ENCODE measurements at places on chromosomes 2 and 18.
A peak's percentile ranks its signal among the peaks of the same experiment; 100 is the strongest.

DNA sequence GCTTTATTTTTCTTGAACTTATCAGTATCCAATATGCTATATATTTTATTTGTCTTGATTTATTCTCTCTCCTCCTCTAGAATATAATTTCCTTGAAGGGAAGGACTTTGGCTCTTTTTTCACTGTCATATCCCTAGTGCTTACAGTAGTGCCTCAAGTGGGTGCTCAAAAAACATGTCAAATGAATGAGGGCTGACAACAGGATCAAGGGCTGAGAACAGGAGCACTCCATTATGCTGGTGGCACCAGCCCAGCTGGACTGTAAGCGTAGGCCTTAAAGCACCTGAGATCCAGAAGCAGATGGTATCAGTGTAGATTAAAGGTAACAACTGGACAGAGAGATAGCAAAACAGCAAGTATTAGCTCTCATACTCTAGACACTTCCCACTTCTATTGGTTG lies 46.3 kb downstream of the PMS1 start:
- DNase-seq: no peak

DNA sequence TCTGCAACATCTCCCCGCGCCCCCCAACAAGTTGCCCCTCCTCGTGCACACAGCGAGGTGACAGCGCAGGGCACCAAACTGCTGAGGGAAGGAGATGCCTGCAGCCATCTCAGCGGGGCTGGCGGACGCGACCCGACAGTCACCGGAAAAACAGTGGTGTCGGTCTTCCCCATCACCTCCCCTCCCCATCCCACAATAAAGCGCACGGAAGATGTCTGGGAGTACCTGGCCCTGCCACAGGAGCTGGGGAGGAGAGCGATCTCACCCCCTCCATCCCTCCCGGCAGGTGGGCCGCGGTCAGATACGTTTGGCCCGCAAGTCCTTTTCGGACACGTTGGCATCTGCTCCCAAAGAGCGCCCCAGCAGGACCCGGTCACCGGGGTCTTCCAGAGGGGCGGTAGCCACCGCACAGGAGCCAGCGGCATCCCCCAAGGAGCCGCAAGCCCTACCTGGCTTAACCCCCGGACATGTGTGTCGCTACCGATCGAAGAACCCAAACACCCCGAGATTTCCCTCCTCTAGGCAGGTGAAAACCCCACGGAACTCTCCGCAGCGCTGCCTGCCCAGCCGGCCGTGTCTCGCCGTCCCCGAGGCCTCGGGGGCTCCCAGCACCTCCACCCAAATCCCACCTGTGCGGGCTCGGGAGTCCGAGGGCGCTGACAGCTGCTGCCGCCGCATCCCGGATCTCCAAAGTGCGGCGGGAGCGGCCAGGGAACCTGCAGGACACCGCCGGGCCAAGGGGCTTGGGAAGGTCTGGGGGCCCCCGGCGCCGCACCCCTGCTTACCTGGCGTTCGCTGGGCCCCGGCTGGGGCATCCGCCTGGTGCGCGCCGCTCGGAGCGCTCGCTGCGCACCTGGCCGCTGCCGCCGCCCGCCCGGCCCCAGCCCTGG lies 657 bp downstream of the ATP8B1 start:
- no peak for DNase-seq

- DNase-seq: no peak
Observed at GRCh38 chr2:203975912-203976311, 39.3 kb downstream of the ICOS start.

GRCh38 chr2:97970293-97971060 lies 25.3 kb downstream of the TMEM131 start:
- no peak for DNase-seq

- DNase-seq: no peak
Observed at GRCh38 chr2:69628325-69629021, 15.1 kb downstream of the AAK1 start.

GRCh38 chr2:149087751-149088150 lies 49.3 kb downstream of the LYPD6B start:
- no peak for DNase-seq

GRCh38 chr2:111116843-111117597 lies 3.7 kb upstream of the BCL2L11 start:
- peak; percentile 59 for DNase-seq

DNA sequence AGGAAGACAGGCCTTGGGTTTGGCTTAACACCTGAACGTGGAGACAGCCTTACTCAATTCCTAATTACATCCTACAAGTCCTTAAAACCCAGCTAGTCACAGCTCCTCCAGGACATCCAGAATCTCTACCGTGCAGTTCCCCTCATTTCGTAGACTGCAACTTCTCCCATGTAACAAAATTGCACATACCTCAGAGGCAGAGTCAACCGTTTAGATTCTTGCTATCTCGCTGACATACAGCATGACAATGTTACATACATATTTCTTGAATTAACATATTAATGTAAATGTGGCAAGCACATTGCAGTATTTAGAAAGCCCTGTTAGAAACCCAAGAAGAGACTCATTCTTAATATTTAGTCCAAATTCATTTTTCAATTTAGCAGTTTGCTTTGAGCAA lies 358.7 kb downstream of the SETBP1 start:
- no peak for DNase-seq

- no peak for DNase-seq
Observed at GRCh38 chr2:240248721-240249422, 108.4 kb upstream of the OTOS start.

- DNase-seq: no peak
Observed at GRCh38 chr2:30287190-30287840, 56.0 kb downstream of the LBH start.

GRCh38 chr2:25714740-25715139 lies 41.4 kb upstream of the DTNB start:
- no peak for DNase-seq

DNA sequence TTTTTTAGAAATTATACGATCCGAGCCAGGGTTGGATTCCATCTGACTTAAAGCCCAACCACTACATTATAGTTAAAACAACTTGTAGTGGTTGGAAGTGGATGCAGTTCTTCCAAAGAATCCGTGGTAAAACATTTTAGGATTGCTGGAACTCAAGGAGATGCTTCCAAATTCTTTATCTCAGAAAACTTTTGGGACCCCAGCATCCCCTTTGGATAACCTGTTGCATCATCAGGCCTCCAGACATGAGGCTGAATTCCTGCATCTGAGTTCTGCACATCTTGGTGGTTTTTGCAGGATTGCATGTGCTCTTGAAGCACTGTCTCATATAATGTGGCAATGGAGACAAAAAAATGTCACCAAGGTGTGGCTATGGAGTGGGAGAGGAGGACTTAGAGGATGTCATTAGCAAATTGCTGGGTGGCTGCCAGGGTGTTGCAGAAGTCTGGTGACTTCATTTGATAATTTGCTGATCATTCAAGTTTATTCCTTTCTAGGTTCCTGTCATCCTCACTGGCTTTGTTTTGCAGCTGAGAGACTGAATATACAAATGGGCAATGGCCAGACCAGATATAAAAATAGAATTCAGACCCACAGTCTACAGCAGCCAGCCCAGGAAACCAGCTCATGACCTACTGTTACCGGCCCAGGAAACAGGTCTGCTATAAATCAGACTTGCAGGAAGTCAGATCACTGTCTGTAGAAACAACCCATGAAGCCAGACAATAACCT lies 207.7 kb downstream of the BCL2 start:
- no peak for DNase-seq

GRCh38 chr2:60354713-60355112 lies 198.7 kb downstream of the BCL11A start:
- no peak for DNase-seq

GRCh38 chr2:112725545-112726457 lies 5.0 kb downstream of the NT5DC4 start:
- DNase-seq: no peak

DNA sequence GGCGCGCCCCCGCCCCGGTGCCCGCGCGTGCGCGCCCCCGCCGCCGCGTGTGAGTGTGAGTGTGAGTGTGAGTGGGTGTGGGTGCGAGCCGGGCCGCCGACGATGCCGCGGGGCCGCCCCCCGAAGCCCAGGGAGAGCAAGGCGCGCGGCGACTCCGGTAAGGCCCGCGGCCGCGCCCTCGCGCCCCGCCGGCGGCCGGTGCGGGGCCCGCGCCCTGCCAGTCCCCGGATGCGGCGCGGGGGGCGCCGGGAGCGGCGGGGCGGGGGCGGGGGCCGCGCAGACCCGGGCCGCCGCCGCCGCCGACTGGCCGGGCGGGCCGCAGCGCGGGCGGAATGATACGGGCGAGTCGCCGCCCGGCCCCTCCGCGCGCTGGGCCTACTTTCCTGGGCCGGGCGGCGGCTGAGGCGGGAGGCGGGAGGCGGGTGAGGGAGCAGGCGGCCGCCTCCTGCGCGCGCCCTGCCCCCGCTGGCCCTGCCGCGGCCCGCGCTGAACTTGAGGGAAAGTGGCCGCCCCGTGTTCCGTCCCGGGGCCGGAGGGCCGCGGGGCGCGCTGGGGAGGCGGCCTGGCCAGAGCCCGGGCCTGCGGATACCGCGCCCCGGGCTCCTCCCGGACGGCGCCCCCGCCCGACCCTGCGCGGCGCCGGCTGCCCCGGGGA lies at the start of gene ZNF236:
Gene ZNF236 (plus strand): TSS at position 52 of the 655 bp plus-strand sequence. CDS start 51 bp downstream, at position 103.
- peak; percentile 46 for DNase-seq
